ENCODE measurements at places on chromosomes 7 and 10.

- DNase-seq, result no peak
Measured at GRCh38 chr7:47647181-47647917, 65.4 kb upstream of the TNS3 start.

DNA sequence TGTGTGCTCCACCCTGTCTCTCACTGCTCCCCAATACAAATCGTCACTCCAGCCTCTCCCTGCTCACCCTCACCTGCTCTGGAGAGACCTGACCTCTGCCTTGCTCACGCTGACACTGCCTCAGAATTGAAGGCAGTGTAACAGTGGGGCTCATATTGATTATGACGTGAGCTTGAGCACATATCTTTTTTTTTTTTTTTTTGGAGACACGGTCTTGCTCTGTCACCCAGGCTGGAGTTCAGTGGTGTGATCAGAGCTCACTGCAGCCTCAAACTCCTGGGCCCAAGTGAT lies 84.7 kb downstream of the TBXAS1 start:
- DNase-seq, result no peak

DNA sequence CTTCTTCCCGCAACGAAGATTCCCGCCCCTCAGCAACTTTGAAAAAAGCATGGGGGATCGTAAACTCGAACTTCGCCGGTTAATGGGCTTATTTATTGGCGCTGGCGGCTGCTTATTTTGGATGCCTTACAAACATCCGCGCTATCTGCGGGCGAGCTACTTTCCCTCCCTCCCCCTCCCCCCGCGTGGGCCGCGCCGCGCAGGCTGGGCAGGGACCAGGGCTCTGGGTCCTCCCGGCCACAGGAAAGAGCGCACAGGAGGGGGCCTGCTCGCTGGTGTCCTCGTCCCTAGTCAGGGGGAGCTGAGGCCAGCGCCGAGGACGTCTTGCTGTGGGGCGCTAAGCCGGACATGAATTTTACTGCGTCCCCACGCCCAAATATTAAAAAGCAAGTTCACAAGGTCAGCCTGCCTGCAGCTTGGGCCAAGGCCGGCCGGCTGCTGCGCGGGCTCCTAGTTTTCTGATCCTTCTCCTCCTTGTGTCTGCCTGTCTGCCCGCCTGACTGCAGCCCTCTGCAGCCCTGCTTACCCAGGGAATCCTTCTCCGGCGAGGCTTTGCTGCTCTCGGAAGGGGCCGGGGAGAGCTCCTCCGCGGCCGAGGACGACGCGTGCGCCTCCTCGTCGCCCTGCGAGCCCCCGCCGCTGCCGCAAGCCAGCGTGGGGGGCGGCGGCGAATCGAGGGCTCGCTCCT lies 1.2 kb downstream of the HOXA10 start:
- DNase-seq, result no peak

GRCh38 chr10:81095238-81095637 lies 557.5 kb downstream of the SH2D4B start:
- no peak for DNase-seq

DNA sequence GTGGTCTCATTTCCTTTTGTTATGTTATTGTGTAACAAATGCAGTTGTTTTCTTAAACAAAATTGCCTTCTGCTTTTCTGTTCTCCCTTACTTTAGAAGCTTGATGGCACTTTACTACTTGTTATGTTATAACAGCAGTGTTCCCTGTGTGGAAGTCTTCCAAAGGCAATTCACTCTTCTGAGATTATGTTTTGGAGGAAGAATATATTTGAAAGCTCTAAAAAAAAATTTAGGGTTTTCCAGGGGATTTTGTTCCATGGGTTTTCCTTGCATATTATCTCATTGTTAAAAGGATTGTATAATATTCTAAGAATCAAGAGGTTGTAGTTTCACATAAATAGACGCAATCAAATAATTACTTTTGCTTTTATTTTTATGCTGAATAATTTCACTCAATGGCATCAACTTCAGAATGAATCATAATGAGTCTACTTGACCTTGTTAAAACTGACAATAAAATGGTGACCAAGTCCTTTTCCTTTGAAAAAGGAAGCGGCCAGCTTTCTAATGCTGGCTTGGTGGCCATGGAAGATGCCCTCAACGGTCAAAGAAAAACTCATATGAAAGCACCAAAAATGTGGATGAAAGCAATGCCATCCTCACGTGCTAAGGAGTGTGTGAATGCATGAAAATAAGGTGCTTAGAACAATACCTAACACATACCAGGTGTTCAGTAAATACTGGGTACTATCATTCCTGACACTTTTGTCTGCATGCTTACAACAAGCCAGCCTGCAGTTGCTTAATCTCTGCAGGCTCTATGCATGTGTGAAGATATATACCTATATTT lies 92.4 kb upstream of the KLF6 start:
- DNase-seq, result no peak

DNA sequence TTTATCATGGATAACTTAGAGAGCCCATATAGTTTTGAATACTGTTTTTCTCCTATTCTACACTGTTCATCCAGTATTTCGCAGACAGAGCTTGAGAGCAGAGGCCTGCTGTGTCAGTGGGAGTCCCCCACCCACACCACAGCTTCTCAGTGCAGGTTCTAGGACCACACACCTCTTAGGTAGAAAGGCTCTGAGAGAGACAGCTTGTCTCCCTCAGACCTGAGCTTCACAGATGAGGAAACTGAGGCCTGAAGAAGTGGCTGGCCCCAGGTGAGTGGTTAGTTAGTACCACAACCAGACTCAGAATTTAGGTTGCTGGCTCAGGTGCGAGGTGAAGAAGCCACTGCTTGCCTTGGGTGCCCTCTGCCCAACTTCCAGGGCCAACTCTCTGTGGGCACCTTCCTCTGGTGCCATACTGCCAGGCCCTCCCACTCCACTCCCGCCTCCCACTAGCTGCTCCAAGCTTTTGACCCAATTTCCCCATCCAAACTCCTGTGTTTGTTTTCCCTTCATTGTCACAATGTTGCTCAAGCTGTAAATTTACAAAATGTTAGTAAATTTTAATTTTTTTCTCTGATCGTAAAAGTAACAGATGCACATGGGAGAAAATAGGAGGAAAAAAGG lies 7.6 kb upstream of the HILPDA start:
- DNase-seq, result no peak

GRCh38 chr7:121153411-121153810 lies 164.9 kb downstream of the CPED1 start:
- no peak for DNase-seq

DNA sequence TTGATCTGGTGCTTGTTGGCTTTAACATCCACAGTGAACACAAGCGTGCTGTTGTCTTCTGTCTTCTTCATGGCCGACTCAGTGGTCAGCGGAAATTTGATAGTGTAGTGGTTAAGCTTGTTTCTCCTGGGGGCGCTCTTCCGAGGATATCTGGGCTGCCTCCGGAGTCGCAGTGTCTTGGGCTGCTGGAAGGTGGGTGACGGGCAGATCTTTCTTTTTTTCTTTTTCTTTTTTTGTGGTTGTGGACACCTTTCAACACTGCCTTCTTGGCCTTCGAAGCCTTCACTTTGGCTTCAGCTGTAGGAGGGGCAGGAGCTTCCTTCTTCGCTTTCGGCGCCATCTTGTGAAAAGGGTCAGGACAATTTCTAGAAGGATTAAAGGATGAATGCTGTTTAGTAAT lies 23.8 kb upstream of the RPA3 start:
- DNase-seq, result no peak

All from stimulated activated CD4-positive, alpha-beta T cell treated with anti-CD3 and anti-CD28 coated beads, Interleukin-1b, Interleukin-23, amount 100 ng/mL, for 1 hour (primary cell).